ENCODE measurements at places on chromosomes 3 and 15.

GRCh38 chr15:50531766-50532165, 14.7 kb downstream of the USP50 start:
- H3K27ac ChIP-seq = no peak overlapping the region
- H3K27me3 ChIP-seq = no peaks in the 10 kb centered on the region
- H3K4me3 ChIP-seq = no peak overlapping the region

DNA sequence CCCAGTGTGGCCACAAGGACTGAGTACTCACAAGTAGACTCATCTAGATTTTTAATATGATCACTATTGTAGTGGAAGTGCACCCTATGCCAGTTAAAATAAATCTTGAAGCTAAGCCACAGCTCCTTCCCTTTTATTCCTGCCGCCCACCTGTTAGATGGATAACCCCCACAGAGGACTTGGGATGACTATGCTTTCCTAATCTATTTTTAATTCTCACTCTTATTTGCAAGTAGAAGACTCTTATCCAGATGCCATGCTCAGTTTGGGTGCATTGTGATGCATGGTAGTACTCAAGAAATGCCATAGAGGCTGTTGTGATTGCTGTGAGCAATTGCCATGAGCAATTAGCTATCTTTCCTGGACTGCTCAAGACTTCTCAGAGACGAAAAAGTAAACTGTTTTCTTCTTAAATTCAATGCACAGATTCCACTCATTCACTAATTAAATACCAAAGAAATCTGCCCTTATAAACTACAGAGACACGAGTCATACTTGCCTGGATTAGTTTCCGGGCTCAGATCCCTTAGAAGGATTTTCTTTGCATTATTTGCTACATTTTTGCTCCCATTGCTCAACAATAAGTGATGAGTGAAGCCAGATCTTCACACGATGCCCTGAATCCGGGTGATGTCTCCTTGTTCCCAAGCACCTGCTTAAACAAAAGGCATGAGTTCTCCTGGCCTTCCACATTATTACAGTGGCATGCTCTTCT, 472.1 kb downstream of the SOX2 start:
- H3K27ac ChIP-seq = no peak overlapping the region
- no peak for DNase-seq
- no peak overlapping the region for H3K4me3 ChIP-seq

GRCh38 chr15:89150762-89151664, 62.8 kb downstream of the ABHD2 start:
- H3K36me3 ChIP-seq = peaks cover 24% of the 10 kb centered on the region
- no peak overlapping the region for H3K27ac ChIP-seq
- no peak overlapping the region for H3K4me3 ChIP-seq

DNA sequence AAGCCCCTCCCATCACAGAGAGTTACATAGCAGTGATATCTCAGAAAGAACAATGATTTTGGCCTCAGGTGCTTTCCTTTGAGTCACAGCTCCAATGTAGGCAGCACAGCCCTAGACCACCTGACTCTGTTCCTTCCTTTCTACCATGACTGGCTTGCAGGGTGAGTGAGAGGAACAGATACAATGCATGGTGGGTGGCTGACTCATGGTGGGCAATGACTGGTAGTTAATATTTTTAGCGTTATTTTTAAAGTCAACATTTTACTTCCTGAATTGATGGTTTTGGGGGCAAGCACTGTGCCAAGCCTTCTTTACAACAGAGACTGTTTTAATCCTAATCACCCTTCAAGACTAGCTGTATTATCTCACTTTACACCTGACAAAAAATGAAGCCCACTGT, 32.8 kb upstream of the ST3GAL6 start:
- DNase-seq = no peak
- H3K36me3 ChIP-seq = no peaks in the 10 kb centered on the region

DNA sequence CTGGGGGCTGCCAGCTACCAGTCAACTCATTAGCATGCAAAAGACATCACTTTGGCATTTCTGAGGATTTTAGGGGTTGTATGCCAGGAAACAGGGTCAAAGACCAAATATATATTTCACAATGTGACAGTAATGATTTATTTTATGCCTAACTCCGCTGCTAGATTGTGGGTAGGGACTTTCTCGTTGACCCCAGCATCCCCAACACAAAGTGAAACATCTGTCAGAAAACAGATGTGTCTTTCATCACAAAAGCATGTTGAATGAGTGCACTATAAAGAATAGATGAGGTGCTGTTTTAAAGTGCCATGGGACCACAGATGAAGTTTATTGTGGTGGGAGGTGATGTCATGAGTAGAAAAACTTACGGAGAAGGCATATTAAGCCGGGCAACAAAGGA, 59.7 kb downstream of the ITPR1 start:
- no peaks in the 10 kb centered on the region for H3K4me1 ChIP-seq
- H3K4me3 ChIP-seq = no peak overlapping the region
- no peak for DNase-seq
- no peaks in the 10 kb centered on the region for H3K27me3 ChIP-seq

GRCh38 chr3:143951351-143951971, 20.2 kb upstream of the DIPK2A start:
- H3K4me3 ChIP-seq = no peak overlapping the region
- H3K27ac ChIP-seq = no peak overlapping the region
- no peak for DNase-seq
- peaks cover 4% of the 10 kb centered on the region for H3K27me3 ChIP-seq
- H3K4me1 ChIP-seq = no peaks in the 10 kb centered on the region

DNA sequence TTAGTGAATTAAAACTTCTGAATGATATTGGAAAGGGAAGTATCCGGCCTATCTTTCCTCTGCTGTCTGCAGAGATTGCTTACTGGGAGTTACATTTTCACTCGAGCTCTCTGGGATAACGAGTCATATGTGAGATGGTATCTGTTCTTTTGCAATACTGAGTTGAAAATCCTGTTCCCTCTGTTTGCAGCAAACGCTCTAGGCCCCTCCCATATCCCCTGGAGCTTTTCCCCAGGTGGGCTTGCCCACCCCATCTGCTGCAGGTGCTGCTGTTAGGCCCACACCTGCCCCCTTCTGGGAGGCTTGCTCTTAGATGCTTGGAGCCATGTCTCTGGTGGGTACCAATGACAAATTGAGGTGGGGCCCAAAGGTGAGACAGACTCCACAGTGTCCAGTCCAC, 42.7 kb upstream of the MTMR10 start:
- no peak overlapping the region for H3K4me3 ChIP-seq
- H3K4me1 ChIP-seq = no peaks in the 10 kb centered on the region
- no peak overlapping the region for H3K27ac ChIP-seq

GRCh38 chr3:14716591-14716990, 41.6 kb downstream of the C3orf20 start:
- no peak for DNase-seq
- H3K27me3 ChIP-seq = no peaks in the 10 kb centered on the region
- no peaks in the 10 kb centered on the region for H3K4me1 ChIP-seq
- no peaks in the 10 kb centered on the region for H3K36me3 ChIP-seq
- no peak overlapping the region for H3K27ac ChIP-seq

GRCh38 chr3:123750659-123751420, 133.3 kb downstream of the MYLK start:
- H3K36me3 ChIP-seq = no peaks in the 10 kb centered on the region
- no peak for DNase-seq
- H3K27me3 ChIP-seq = no peaks in the 10 kb centered on the region
- H3K4me1 ChIP-seq = no peaks in the 10 kb centered on the region
- H3K27ac ChIP-seq = no peak overlapping the region

DNA sequence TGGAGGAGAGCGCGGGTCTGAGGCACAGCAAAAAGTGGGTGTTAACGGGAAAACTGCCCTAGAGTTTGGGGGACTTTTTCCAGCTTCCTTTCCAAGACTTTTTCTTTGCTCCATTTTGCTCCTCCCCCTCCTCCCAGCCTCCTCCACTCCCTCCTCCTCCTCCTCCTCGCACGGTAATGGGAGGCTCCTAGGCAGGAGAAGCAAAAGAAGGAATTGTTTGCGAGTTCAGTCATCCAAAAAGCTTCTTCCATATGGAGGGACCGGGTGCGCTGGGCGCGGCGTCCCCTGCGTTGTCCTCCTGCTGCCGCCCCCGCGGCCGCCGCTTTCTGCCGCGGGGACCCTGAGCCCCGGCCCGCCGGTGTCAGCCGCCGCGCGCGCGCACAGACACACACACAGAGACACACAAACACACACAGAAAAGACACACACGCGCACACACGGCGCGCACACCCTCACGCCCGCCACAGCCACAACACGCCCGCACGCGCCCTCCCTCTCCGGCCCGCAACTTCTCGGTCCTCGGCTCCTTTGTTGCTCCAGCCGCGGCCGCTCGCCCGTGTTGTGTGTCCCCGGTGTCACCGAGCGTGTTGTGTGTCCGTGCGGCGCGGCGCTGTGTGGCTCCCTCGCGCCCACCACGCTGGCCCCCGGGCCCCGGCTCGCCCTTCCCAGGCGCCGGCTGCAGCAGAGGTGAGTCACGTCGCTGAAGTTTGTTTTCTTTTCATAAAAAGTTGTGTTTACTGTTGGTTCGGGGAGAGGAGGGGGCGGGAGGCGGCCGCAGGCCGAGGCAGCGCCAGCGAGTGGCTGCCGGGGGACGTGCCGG, at the start of gene BOC:
BOC (plus strand) TSS at position 228 of the 820 bp plus-strand sequence. CDS start 38,246 bp downstream, outside the sequence.
- no peak within 1 kb of the TSS for H3K27ac ChIP-seq
- no peaks in the 10 kb centered on the region for H3K4me1 ChIP-seq
- no peak for DNase-seq
- peaks cover 7% of the 10 kb centered on the region for H3K27me3 ChIP-seq
- no peaks in the 10 kb centered on the region for H3K36me3 ChIP-seq

DNA sequence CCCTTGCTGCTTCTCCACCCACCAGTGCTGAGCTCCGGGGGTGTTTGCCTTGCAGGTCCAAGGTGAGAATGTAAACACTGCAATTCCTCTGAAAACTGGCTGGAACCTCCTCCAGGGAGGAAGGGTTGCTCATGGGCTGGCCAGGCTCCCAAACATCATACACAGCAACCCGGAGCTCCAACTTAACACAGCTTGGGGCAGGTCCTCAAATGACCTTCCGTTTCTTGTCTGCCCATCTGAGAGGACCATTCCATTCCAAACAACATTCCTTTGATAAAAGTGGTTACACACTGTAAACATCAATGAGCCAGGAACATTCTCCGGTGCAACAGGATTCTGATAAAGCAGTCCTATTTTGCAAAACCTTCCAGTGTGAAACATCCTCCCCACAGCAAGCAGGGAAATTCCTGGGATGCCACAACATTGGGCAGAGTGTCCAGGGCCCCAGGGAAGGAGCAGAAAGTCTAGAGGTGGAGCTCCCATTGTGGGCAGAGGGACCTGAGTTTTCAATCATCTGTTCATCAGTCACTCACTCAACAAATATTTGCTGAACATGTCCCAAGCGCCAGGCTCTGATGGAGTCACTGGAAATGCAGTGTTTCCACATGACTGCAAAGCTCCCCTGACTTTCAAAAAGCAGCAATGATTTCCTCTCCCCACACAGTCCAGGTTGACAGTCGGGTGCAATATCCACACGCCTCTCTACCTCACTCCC, 7.3 kb upstream of the HEG1 start:
- no peak overlapping the region for H3K27ac ChIP-seq
- H3K4me1 ChIP-seq = no peaks in the 10 kb centered on the region
- H3K4me3 ChIP-seq = no peak overlapping the region
- no peaks in the 10 kb centered on the region for H3K36me3 ChIP-seq
- no peak for DNase-seq

DNA sequence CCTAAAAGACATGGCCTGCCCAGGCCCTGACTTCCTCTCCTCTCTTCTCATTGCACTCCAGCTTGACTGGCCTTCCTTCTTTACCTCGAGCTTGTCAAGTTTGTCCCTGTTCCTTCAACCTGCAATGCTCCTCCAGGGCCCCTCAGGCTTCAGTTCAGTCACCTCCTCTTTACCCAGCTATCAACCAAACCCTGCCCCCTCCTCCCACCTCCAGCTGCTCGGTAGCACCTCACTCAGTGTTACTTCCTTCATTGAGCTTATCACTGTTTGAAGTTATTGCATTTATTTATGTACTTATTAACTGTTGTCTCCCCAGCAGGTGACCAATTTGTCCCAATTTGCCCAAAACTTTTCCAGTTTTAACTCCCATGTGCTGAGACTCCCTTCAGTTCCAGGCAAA, 95.8 kb upstream of the UBE2E1 start:
- no peak overlapping the region for H3K4me3 ChIP-seq
- no peak for DNase-seq
- H3K4me1 ChIP-seq = no peaks in the 10 kb centered on the region
- H3K27ac ChIP-seq = no peak overlapping the region
- H3K27me3 ChIP-seq = no peaks in the 10 kb centered on the region

GRCh38 chr3:110646496-110646895, 425.1 kb upstream of the NECTIN3 start:
- no peaks in the 10 kb centered on the region for H3K4me1 ChIP-seq
- H3K36me3 ChIP-seq = no peaks in the 10 kb centered on the region
- DNase-seq = no peak

DNA sequence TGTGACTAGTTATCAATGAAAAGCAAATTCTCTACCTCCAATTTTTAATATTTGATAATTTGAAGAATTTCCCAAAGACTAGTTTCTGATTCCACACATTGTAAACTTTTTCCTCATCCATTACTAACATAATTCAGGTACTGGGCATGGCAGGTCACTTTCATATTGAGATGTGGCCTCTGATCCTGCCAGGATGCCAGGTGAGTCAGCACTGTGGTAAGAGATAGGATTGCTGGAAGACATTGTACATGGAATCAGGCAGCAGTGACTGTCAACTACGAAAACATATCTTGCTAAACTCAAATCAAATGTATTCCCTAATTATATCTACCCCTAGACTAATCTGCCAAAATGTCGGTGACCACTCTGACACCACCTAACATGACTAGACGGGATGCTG, 33.2 kb upstream of the POU1F1 start:
- H3K4me3 ChIP-seq = no peak overlapping the region
- H3K27me3 ChIP-seq = no peaks in the 10 kb centered on the region
- no peaks in the 10 kb centered on the region for H3K36me3 ChIP-seq
- DNase-seq = no peak
- H3K27ac ChIP-seq = no peak overlapping the region

DNA sequence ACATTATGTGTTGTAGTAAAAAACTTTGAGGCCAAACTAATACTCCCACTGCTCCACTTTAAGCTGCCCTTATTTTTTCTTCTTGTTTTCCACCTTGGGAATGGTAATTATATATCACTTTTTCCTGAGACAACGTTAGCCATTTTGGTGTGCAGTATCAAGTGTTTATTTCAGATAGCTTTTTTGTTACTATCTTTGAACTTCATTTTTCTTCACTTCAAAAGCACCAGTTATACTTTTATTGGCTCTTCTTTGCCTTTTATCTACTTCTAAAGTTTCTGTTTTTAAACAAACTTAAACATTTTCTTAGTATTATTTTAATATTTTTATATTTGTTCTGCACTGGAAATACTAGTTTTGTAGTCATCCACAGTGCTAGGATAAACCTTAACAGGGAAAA, 6.5 kb downstream of the TOPAZ1 start:
- no peak overlapping the region for H3K27ac ChIP-seq
- H3K36me3 ChIP-seq = no peaks in the 10 kb centered on the region
- H3K4me1 ChIP-seq = no peaks in the 10 kb centered on the region
- no peak overlapping the region for H3K4me3 ChIP-seq
- peaks cover 4% of the 10 kb centered on the region for H3K27me3 ChIP-seq

Measured in CD8-positive, alpha-beta memory T cell (primary cell).